Endothelial cell of umbilical vein (primary cell): ENCODE measurements at places on chromosomes 11 and 22. TPM values are rescaled to one million over a fixed set of nuclear protein-coding genes. Genes with fewer than 3 reads are reported as not detected.

Gene MMP27
- total RNA-seq = not detected in 2 replicates

Gene PDE2A
- 14.3 and 14.8 TPM in 2 replicates for total RNA-seq

- no peaks in the 10 kb centered on the region for H3K36me3 ChIP-seq
- H3K27ac ChIP-seq = no peak overlapping the region
Measured at GRCh38 chr22:45552580-45553350, 50.1 kb downstream of the FBLN1 start.

- no peaks in the 10 kb centered on the region for H3K27me3 ChIP-seq
- peaks cover 19% of the 10 kb centered on the region for H3K4me1 ChIP-seq
- H3K36me3 ChIP-seq = no peaks in the 10 kb centered on the region
- no peak for DNase-seq
Measured at GRCh38 chr11:70397336-70397982, 870 bp upstream of the CTTN start.

DNA sequence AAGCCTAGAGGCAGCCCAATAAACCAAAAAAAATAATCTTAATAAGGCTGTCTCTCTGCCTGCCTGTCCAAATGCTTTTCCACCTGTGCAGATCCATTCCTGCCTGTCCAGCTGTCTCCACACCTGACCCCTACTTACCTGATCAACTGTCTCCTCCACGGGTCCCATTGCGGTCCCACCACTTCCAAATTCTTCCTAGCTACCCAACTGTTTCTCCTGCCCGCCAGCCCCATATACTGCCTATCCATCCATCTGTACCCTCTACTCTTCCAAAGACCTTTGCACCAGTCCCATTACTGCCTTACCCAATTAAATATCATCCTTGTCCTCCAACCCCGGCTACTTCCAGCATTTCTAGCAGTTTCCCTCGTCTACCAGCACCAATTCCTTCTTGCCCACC is 39.4 kb upstream of the ANGPTL5 start:
- H3K27me3 ChIP-seq = no peaks in the 10 kb centered on the region
- no peaks in the 10 kb centered on the region for H3K36me3 ChIP-seq
- no peak overlapping the region for H3K4me3 ChIP-seq
- H3K27ac ChIP-seq = no peak overlapping the region
- no peaks in the 10 kb centered on the region for H3K4me1 ChIP-seq
